AML-193 (cell line): ENCODE measurements at places on chromosomes 16 and 17.

DNA sequence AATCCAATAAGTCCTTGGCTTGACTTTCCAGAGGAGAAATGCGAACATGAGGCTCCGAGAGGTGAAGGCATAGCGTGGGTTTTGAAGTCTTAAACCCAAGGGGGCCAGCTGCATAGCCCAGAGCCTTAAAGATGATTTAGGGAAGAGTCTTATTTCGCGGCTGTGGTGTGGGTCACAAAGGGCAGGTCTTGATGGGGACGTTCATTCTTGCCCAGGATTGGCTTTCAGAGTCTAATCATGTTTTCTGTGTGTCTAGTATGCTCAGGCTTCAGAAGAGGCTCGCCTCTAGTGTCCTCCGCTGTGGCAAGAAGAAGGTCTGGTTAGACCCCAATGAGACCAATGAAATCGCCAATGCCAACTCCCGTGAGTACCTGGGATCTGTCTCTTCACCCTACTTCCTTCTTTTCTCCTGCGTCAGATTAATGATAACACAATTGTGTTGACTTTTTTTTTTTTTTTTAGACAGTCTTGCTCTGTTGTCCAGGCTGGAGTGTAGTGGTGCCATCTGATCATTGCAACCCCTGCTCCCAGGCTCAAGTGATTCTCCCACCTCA, 951 bp downstream of the RPL19 start:
- DNase-seq = no peak

- DNase-seq = no peak
These were observed 11.4 kb downstream of the SCGB1C2 start for GRCh38 chr17:148757-149156.

DNA sequence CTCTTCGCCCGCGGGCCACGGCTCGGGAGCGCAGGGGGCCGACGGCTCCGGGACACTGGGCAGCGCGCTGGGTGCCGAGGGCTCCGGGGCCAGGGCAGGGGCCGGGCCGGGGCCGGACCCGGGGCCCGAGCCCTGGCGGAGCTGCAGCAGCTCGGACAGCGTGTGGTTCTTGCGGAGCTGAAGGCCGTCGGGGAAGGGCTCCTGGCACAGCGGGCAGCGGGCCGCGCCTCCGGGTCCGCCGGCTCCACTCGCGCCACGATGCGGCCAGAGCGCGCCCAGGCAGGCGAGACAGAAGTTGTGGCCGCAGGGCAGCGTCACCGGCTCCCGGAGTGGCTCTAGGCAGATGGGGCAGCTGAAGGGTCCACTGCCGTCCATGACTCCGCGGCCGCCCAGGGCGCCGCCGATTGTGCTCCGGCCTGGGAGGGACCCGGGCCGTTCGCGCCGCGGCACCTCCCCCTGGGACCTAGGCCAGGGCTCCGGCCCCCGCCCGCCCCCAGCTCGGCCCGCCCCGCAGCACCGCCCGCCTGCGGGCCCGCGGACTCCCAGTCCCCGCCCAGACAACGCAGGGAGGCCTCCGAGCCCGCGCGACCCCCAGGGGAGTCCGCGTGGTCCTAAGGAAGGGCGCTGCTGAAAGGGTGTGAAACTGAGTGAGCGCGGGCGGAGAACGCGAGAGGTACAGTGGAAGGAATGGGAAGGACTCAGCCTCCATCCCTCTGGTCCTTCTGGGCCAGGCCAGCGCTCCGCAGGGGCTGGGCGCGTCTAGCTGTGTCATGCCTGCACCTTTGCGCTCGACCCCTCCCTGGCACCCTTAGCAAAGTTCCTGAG, at the start of gene TRIM47:
TSS of gene TRIM47 (minus strand) at position 408 of the 825 bp plus-strand sequence. CDS start at position 375, 33 bp downstream.
- no peak for DNase-seq

DNA sequence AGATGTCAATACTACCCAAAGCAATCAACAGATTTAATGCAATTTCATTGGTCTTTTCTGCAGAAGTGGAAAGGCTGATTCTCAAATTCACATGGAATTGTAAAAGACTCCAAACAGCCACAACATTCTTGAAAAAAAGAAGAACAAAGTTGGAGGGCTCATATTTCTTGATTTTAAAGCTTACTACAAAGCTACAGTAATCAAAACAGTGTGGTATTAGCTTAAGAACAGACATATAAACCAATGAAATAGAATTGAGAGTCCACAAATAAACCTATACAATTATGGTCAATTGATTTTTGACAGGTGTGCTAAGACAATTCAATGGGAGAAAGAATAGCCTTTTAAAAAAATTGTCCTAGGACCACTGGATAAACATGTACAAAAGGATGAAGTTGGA, 14.4 kb upstream of the ABCC1 start:
- no peak for DNase-seq

DNA sequence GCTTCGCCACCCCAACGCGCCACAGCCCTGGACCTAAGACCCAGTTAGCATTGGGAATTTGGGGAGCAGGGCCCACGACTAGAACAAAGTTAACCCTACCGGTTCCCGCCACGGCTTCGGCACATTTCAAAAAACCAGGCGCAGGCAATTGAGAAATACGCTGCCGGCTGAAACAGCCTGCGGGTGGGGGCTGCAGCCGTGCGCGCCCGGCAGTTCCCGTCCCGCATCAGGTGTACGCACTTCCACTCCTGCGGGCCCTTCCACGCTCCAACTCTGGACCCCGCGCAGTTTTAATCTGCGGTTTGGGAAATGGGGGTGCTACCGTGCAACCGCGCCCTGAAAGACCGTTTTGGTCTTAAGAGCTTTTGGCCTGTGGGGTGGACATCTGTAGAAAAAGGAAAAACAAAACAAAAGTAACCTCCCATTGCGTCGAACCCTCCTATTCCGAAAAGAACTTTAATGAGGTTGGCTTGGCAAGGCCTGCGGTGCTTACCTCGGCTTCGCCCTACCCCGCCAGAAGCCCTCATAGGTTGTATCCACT, 7.1 kb downstream of the IRX5 start:
- no peak for DNase-seq

DNA sequence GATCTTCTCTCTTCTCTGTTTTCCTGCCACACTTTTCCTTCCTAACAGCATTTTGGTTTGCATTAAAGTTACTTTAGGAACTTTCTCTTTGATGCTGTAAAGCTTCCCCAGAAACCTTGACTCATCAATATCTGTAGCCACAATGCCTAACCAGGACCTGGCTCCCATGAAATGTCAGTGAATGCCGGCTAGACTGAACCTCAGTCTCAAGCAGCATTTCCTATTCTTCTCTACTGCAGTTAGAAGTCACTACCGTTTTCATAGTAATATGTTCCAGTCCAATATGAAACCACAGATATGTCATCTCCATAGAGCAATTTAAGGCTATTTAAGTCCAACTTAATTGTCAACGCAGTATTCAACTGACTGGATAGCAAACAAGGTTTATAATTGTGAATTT, 28.9 kb downstream of the ITFG1 start:
- no peak for DNase-seq

DNA sequence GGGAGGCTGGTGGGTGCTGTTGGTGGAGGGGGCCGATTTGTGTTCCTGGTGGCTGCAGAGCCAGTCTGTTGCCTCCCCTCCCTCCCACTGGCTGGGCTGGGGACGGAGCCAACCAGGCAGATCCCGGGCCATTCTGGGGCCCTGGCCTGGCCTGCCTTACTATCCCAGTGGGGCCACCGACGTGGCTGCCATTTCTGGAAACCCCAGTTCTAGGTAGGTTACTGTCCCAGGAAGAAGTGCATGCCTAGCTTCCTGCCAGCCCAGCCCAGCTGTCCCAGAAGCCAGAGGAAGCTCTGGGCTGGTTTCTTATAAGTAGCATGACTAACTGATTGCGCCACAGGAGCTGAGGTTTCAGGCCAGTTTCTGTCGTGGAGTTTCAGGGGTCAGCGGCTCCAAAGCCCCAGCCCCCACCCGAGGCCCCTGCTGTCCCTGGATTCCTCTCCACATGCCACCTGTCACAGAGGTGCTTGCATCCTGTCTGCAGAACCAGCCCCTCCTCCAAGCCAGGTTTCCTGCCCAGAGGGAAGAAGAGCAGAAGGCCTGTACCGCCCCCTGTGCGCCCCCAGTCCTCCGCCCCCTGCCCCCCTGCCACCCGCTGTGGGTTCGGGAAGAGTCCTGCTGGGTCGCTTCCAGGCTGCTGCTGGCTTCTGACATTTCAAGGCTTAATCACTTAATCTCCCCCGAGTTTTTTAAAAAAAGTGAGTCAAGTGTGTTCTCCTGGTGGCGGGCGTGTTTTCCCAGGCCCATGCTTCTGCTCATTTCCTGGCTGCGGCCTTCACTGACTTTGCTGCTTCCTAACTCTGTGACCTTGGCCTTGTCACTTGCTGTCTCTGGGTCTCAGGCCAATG, 13.2 kb downstream of the IL4R start:
- DNase-seq = peak; percentile 86

DNA sequence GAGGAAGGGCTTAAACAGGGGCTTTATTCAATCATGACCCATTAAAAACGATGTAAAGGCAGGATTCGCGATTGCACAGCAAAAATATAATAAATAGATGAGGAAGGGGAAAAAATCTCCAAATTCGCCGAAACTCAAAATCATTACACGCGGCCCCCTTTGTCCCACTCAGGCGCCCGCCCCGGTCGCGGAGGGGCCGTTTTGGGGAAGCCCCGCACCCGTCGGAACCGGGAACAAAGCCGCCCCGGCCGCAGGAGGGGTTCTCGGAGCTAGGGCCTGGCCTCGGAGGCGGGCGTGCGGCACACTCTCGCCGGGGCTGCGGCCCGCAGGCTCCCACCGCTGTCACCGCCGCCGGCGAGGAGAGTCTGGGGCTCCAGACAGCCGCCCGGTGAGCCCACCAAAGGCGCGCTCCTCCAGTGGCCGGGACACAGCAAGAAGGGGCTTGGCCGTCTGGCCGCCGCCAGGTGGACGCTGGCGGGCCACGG, 521 bp downstream of the C16orf87 start:
- peak; percentile 26 for DNase-seq

DNA sequence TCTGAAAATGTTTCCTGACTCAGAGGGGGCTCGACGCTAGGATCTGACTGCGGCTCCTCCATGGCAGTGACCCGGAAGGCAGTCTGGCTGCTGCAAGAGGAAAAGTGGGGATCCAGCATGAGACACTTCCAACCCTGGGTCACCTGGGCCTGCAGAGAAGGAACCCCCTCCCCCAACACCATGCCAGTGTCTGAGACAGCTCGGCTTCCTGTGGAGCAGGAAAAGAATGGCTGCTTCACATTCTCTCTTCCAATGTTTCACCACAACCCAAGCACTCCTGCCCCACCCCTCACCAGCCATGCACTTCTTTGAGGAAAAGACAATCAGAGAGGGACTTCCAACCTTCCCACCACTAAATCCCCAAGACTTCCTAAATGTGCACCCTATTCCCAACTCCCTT, 10.8 kb downstream of the TP53 start:
- DNase-seq = no peak

DNA sequence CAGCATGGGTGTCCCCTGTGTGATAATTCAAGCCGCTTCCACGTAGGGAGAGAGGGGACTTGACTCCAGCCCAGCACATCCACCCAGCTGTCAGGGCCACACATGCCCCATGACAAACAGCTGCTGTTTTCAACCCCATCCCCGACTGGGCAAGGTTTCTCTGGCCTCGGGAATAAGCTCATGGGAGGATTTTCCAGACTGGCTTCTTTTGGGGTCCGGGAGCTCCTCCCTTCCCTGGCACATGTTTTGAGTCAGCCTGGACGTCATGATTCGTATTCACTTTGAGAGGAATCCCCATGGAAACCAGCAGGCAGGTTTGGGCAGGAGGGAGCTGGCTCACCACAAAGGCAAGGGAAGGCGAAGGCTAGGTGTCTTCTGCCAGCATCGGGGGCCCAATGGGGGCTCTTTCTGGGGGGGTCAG, 156.4 kb downstream of the CMIP start:
- DNase-seq = no peak

GRCh38 chr16:56689171-56689570, 6.9 kb downstream of the MT1X start:
- DNase-seq = no peak

- no peak for DNase-seq
These were observed 5.4 kb downstream of the CD300LB start for GRCh38 chr17:74525781-74526288.

DNA sequence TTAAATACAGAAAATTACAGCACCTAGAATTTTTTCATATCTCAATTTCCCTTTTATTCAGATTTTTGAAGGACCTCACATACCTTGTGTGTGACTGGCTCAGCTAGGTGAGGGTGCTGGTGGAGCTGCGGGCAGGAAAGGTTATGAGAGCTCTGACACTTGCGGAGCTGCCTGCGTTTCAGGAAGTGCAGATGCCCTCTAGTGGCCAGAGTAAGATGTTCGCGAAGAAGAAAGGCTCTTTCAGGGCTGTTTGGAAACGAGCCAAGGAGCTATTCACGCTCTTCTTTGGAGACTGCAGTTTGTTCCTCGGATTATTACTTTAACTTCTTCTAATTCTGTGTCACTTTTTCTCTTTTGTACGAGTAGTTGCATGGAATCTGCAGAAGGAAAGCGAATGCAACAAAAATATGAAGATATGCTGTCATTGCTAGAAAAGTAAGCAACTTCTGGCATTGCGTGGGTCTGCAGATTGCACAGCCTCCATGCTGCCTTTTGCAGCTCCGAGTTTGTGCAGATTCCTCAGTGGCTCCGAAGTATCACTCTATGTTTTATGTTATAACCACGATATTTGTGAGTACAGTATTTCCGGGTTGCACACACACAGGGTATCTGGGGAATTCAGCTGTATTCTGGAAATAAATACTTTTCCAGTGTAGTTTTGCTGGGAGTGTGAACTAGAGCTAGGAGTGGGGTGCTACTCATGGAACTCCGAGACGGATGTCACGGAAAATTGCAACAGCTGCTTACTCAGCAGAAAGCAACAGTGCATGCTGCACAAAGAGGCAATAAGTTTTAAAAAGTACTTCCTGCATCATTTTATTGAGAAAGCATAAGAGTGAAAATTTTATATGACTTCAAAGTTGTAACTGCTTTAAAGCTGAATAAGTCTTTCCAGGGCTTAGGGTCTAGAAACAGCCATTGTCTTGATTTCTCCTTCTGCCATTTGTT, 46.3 kb downstream of the DNAH9 start:
- peak; percentile 43 for DNase-seq

DNA sequence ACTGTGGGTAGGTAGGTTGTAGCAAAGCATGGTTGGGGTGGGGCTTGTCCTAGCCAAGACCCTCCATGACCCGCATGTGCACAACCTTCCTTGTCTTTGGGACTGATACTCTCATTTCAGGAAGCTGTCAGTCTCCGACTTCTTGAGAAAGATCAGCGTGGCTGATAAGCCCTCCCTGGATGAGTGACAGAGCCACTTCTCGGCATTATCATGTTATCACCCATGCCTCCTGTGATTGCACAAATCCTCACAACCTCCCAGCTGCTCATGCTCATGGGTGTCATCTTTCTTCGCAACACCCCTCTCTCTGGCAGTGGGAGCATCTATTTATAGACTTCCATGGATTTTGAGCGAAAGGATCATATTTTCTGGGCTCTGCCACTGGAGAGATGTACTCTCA, 314.2 kb downstream of the FOXL1 start:
- DNase-seq = no peak

DNA sequence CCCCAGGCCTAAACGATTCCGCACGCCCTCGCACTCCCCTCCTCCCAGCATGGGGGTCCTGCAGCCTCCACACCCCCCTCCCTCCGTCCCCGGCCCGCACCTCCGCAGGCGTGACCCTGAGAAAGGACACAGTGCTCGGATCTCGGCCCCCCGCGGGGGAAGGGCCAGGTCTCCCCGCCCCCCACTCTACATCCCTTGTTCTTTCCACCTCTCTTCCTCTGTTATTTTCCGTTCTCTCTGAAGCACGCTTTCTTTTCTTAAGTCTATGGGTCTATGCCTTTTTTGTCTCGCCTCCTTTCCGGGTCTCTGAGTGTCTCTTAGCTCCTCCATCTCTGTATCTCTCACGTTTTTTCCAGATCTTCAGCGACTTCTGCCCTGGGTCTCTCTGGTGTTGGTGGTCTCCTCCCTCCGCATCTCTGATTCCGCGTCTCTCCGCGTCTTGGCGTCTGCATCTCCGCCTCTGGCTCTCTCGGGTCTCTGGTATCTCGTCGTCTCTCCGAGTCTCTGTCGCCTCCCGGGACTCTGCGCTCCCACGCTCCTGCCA, 2.1 kb upstream of the HES7 start:
- no peak for DNase-seq
